Brain pericyte (primary cell): ENCODE measurements at places on chromosomes 3 and 15.

GRCh38 chr3:52846432-52846965 is 11.7 kb upstream of the MUSTN1 start:
- no peak for DNase-seq

- DNase-seq, result no peak
These were observed 1.3 kb downstream of the ALPK3 start for GRCh38 chr15:84818261-84819131.

- no peak for DNase-seq
These were observed 243.2 kb downstream of the NEK10 start for GRCh38 chr3:27125821-27126501.

DNA sequence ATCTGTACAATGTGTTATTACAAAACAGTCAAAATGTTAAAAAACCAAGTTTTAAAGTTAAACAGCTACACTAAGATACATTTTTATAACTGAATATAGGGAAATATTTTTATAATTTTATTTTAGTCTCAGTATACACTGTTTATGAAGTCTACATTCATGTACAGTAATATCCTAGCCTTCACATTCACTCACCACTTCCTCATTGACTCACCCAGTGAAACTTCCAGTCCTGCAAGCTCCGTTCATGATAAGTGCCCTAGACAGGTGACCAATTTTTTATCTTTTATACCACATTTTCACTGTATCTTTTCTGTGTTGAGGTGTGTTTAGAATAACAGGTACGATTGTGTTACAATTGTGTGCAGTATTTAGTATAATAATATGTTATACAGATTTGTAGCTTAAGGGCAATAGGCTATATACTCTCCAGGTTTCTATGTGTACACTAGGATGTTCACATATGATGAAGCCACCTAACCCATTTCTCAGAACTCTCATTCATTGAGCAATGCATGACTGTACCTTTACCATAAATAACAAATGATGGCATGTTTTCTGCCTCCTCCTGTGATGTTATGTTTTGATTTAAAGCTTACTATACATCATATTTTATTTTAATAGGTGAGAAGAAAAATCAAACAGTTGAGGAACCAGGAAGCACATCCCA is 388.4 kb upstream of the NDN start:
- DNase-seq, result no peak

DNA sequence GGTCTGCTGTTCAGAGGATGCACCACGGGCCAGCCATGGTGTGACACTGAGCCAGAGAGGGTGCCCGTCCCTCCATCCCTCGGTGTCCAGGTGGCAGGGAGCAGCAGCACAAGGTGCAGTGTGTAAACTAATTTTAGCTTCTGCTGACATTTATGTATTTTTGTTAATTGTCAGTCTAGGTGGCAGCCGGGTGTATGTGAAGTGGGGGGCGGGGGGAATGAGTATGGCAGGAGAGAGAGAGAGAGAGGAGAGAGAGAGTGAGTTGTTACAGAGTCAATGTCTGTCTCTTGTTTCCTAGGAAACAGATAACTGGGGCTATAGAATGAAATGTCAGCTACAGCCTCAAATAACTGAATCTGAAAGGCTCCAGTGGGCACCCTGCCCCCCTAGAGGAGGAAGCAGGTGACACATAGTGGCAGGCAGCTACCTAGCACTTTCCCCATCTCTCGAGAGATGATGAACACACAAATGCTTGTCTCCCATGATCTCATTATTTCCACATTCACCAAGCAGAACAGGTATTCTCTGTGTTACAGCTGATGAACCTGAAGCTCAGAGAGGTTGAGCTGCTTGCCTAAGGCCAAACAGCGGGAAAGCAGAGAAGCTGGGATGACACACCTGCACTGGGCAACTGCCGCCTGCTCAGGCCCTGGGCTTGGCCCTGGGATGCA is 24.7 kb downstream of the RASGRF1 start:
- DNase-seq, result no peak

- DNase-seq, result no peak
These were observed 237.5 kb downstream of the THSD4 start for GRCh38 chr15:71352765-71353164.

DNA sequence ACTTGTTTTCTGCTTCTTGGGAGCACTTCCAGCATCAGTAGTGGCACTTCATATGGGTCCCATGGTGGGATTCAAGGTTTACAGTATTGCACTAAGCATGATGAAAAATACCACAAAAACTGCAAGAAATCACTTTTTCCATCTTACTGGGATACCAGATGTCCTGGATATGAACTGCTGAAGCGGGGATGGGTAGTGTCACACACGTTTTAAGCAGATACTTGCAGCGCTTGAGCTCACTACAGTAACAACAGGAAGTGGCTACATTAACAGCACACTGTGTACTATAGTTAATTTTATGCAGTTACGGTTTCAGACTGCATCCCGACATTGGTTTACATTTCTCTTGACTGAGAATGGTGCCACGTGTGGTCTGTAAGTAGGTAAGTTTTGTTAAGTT is 3.5 kb upstream of the ISG20 start:
- no peak for DNase-seq

- DNase-seq, result no peak
These were observed 79.3 kb downstream of the AQP9 start for GRCh38 chr15:58217460-58217859.

GRCh38 chr3:58471025-58471887 is 20.6 kb upstream of the KCTD6 start:
- DNase-seq, result peak; percentile 90

- DNase-seq, result peak; percentile 27
These were observed 27.2 kb upstream of the VPS33B start for GRCh38 chr15:91049378-91050127.

GRCh38 chr3:178205740-178206139 is 330.5 kb upstream of the KCNMB2 start:
- DNase-seq, result no peak

DNA sequence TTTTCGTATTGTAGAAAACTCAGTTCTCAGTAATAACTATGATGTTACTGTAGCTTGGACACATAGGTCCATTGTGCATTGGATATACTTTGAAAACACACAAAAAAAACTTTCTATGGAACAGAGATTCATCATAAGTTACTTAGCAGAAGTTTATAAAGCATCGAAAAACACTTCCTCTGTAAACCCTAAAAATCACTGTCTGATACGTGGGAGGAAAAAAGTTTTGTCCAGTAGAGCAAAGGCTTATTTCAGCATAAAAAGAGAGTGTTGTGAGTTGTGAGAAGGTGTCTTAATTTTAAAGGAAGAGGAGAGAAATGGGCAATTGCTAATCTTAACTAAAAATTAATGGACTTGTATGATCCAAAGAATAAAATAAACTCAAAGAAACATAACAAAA is 64.8 kb downstream of the OSTN start:
- no peak for DNase-seq

DNA sequence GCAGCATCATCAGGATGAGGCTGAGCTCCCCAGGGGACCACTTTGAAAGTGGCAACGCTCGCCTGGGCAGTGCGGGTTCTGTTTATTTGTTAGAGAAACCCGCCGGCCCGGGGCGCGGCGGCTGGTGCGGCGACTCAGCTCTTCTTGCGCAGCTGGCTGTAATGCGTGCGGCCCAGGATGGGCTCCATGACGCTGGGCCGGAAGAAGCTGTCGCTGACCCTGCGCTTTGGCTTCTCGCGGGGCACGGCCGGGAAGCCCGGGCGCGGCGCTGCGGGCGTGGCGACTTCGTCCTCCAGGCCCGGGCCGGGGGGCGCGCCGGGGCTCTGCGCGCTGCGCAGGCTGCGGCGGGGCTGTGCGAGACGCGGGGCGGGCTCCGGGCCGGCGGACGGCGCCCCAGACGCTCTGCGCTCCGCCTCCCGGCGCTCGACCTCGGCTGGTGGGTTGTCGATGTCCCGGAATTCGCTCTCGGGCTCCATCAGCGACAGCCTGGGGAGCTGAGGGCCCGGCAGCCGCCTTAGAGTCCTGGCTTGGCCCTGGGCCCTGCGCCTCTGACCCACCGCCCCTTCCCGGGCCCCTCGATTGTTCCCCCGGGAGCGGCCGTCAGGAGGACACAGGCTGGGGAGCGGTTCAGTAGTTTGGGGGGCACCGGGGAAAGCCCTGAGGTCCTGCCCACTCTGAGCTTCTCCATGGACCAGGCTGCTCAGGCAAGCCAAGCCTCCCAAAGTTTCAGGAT is 10.3 kb upstream of the KIF7 start:
- DNase-seq, result no peak

DNA sequence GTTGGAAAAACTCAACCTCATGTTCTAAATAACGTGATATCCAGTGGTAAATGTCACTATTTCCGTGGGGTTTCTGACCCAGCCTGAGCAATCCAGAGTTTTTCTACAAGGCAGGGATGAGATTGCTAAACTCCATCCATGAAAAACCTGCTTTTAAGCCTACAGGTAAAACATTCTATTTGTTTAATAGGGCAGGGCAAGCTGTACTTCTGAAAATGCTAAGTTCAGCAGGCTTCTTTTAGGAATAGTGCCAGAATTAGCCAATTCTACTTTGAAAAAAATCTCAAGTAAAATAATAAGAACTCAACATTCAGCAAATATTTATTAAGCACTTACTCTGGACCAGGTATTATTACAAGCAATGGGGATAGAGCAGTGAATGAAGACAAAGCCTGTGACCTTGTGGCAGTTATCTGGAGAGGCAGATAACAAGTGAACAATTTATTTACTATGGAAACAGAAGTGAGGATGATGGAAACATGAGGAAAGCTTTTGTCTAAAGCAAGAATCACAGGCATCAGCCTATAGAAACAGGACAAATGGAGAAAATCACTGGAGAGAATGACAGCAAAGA is 13.3 kb downstream of the RPSA start:
- DNase-seq, result no peak

DNA sequence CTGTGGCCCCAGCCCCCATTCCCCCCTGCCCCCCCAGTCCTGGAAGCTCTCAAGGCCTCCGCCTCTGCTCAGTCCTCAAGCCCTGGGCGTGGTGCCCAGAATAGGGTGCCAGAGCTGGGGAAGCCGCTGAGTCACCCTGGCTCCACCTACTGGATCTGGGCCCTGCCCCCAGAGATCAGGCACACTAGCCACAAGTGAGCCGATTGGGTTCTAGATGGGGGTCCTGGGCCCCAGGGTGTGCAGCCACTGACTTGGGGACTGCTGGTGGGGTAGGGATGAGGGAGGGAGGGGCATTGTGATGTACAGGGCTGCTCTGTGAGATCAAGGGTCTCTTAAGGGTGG is 5.7 kb downstream of the EIF4G1 start:
- peak; percentile 60 for DNase-seq

- DNase-seq, result no peak
These were observed 59.9 kb upstream of the KLF13 start for GRCh38 chr15:31266712-31267111.

DNA sequence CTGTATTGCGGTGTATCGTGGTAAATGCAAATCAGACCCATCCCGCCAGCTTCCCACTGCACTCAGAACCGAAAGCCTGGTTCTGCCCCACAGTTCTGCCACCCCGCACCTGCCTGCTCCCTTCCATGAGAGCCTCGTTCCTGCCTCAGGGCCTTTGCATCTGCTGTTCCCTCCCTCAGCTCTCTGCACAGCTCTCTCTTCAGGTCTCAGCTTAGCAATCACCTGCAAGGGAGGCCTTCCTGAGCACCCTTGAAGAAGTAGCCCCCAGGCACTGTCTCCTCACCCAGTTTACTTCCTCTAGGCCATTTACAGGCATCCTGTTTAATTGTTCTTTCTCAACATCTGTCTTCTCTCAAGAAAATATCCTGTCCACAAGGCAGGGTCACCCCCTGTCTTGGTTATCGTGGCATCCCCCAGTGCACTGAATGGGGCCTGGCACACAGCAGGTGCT is 13.3 kb upstream of the IQSEC1 start:
- DNase-seq, result no peak

DNA sequence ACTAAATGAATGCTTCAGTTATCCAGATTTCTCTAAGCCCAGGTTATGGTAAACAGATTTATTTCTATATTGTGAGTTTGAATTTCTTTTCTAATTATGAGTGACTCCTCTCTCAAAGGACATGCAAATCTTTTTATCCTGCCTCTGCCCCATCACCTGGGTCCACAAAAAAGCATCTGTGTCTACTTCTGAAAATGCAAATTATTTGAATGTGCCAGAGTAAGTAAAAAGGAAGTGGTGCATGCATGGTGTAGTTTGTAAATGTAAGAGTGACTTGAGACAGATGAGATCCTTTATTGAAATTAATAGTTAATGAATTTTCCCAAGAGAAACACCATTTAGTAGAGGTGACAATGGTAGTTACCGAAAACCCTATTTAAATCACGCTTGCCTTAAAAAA is 26.9 kb downstream of the MCTP2 start:
- no peak for DNase-seq

- DNase-seq, result no peak
These were observed 59.1 kb upstream of the COL8A1 start for GRCh38 chr3:99579246-99579645.

DNA sequence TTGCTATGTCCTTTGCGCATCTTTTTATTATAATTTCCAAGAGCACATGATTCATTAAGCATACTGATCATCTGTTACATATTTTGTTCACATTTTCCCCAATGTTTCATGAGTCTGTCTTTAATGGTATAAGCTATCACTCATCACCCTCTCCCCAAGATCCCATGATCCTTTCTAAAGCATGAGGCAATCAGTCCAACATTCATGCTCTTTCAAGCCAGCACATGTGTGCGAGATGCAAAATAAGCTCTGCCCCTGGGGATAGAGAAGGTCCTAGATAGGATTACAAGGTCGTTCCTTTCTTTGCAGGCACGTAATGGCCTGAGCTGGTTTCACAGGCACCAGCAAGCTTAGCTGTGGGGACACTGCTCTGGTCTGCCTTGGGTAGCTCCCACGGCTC is 32.2 kb upstream of the B3GNT5 start:
- DNase-seq, result no peak

DNA sequence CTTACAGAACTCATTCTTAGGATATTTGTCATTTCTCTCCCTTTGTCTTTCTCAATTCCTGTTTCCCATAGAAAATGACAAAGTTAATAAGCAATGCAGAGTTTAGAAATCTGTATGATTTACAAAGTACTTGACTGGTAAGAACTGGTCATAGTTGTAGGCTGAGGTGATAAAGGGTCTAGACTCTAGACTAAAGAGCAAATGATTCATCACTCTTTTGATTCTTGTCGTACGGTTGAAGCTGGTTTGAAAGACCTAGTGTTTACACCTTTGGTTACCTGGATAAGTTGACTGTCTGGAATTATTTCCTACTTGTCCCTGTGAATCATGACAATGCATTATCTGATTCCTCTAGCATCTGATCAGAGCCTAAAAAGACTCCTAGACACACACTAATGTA is 58.9 kb upstream of the TP63 start:
- no peak for DNase-seq

GRCh38 chr15:28115871-28116270 is 16.8 kb upstream of the OCA2 start:
- no peak for DNase-seq
